ENCODE measurements at places on chromosomes 1 and 21.

- DNase-seq: no peak
Observed at GRCh38 chr1:8871965-8872399, 6.5 kb downstream of the ENO1 start.

DNA sequence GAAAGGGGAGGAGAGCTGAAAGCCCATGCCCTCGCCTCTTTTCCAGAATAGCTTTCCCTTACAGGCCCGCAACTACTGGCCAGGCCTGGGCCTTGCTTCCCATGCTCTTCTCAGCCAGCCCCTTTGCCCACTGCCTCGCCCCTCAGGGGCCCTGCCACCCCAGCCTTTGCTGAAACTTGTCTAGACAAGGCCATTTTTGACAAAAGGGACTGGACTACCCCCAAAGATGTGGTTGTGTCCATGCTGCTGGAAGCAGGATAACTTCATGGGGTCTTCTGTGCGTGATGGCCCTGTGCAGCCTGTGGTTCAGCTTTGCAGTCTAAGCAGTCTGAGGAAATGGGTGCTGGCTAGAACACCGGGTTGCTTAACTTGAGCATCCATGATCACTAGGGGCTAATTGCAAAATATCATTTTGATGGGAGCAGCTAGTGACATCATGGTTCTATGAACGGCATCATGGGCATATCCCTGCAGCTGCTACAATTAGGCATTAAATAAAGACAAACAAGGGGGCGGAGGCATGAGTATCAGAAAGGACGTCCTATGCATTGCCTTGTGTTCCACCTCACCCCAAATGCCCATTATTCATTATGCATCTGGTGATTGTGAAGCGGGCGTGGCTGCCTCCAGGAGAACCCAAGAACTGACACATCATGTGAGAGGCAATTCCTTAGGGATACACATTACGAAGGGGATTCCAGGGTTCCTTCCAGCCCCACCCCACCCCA is 36.8 kb downstream of the NTPCR start:
- DNase-seq: no peak

DNA sequence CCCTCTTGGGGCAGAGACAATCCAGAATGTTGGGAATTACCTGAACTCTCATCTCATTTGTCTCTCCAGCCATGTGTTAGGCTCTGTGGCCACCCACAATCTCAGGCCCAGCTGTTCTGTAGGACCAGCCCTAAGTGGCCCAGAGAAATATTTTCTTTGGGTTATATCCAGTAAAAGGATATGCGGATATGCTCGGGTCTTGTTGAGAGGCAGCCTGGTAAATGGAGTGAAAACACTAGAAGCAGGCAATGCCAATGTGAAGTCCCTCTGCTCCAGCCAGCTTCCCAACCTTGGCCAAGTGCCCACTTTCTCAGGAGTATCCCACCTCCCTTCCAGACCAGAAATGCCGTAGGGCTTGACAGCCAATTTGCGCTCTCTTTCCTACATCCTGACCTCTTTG is 192.2 kb downstream of the ST6GALNAC3 start:
- no peak for DNase-seq

DNA sequence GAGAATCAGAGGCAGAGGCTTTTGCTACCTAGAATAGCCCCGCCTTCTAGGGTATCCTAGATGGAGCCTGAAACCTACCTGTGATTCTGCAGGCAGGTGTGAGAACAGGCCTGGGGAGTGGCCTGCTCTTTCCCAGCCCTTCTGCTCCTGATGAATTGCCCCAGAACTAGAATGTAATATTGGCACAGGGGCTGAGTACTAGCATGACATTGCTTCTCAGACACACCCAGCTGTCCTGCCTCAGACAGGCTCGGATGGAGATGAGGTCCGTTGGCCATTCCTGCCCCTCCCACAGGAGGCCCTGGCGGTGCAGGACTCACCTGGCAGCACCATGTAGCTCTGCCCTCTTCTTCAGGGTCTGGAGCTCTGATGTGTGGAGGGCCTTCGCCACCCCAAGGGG is 237.6 kb downstream of the GRIK3 start:
- DNase-seq: no peak

DNA sequence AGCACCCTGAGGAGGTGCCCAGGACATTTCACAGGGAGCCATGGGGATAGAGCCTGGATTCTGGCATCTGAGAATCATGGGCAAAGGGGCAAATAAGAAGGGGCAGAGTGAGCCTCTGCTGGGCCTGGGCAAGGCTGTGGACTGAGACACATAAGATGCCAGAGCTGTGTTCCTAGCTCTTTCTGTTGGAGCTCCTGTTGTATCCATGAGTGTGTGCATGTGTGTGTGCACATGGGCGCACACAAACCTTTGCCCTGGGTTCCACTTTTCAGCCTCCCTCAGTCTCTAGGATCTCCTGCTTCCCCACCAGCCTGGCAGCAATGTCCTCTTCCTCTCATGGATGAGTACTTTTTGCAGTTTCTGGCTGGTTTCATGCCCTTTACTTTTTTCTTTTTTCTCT is 44.0 kb downstream of the ATF3 start:
- no peak for DNase-seq

DNA sequence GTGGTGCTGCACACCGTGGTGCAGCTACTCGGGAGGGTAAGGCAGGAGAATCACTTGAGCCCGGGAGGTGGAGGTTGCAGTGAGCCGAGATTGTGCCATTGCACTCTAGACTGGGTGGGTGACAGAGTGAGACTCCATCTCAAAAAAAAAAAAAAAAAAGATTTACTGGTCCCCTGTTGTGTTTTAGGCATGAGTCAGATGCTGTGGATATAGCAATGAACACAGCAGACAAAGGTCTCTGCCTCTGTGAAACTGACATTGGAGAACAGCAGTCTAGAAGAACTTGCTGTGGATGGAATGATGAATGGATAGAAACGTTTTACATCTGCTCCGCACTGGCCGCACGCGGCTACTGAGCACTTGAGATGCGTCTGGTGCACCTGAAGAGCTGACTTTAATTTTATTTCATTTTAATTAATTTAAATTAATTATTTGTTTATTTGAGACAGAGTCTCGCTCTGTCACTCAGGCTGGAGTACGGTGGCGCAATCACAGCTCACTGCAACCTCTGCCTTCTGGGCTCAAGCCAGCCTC is 24.5 kb upstream of the EPHA2 start:
- no peak for DNase-seq

GRCh38 chr1:226638001-226638601 is 89.5 kb downstream of the STUM start:
- DNase-seq: no peak

DNA sequence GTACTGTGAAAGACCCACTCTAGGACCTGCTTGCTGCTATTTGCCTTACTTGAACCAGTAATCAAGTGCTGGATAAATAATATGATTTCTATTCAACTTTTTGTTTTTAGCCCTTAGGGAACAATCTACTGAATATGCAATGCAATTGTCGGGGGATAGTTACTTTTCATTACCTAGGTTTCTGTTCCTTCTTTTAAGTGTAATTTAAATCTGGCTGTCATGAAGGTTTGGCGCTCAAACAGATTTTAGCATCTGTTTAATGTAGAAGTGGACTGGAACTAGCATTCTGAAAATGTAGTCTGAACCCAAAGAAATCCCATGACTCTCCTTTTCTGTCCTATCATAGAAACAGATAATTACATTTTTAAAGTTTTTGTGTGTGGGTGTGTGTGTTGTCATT is 4.8 kb downstream of the MGST3 start:
- no peak for DNase-seq

DNA sequence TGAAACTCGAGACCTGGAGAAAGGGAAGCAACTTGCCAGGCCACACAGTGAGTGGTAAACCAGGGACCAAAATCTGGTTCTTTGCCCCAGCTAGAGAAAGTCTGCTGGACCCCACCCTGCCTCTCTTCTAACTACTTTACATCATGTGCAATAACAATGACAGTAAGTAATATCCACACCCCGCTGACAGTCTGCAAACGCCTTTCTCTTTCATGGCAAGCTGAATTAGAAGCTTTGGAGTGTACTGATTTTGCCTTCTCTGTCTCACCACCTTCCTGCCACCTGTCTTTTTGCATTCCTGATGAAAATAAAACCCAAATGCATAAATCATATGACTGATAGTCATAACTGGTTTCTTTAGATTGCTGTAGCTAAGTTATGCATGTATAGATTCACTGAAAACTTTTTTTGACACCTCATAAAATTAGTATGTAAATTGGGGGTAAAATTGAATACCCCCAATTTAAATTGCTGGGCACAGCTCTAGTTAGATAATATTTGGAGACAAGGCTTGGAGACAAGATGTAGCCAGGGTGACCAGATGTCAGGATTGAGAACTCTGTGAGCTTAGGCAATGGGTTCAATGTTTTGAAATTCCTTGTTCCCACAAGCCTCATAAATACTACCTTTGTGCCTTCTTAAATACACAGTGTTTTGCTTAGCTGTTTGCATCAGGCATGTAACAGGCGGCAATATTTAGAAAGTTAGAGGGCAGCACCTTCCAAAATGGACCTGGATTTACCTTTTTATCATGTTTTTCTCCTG is 73.5 kb downstream of the ST6GALNAC5 start:
- DNase-seq: no peak

GRCh38 chr1:2483970-2484369 is 7.9 kb downstream of the PLCH2 start:
- no peak for DNase-seq

- DNase-seq: no peak
Observed at GRCh38 chr1:97105531-97105930, 383.9 kb downstream of the PTBP2 start.

GRCh38 chr21:37587203-37587602 is 220.6 kb downstream of the DYRK1A start:
- DNase-seq: no peak

Data from HS-27A (cell line).